Activated CD4-positive, alpha-beta T cell treated with anti-CD3 and anti-CD28 coated beads, Interleukin-2, Interleukin-6, amounts not matched to agents 100 ng/mL and 50 ng/mL, durations not matched to agents 16 hours and 8 hours (primary cell): ENCODE measurements at places on chromosomes 1 and 21.

GRCh38 chr1:213678753-213679152, 309.0 kb upstream of the PROX1 start:
- DNase-seq = no peak

DNA sequence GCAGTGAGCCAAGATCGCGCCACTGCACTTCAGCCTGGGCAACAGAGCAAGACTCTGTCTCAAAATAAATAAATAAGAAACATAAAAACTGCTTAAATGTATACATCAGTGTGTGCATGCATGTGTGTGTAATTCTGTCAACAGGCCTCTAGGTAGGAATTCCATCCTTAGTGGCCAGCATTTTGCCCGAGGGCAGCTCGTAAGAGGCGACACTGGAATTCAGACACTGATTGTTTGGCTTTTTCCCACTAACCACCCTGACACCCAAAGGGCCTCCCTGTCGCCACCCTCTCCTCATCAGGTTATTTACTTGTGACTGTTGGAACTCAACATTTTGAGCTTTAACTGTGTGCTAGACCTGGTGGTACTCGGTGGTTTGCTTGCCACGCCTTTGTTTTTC, 64.0 kb upstream of the KIF1B start:
- DNase-seq = no peak

DNA sequence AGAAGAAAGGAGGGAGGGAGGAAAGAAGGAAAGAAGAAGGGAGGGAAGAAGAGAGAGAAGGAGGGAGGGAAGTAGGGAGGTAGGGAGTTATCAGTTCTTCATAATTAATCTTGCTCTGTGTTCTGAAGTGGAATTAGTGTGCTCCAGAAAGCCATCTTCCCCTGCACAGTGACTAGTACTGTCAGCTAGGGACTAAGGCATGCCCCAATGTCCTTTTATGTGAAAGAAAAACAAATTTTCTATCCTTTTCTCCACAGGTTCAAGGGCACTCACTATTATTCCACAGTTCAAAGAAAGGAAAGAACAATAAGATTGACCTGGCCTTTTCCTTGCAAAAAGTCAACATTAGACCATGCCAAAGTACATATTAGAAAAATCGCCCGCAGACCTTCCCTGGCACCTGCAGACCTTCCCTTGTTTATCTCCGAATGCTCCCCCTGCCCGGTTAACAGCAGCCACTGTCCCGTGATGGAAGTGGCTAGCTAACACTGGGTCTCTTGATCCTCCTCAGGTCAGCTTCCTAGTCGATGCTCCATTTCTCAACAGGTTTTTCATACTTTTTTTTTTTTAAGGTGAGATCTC, 107.2 kb upstream of the EDEM3 start:
- no peak for DNase-seq

GRCh38 chr1:81800695-81801650, at the start of gene ADGRL2:
TSS of gene ADGRL2 (plus strand) at chr1:81800934. CDS start at chr1:81836985, 36,051 bp downstream.
- DNase-seq = peak; percentile 16

DNA sequence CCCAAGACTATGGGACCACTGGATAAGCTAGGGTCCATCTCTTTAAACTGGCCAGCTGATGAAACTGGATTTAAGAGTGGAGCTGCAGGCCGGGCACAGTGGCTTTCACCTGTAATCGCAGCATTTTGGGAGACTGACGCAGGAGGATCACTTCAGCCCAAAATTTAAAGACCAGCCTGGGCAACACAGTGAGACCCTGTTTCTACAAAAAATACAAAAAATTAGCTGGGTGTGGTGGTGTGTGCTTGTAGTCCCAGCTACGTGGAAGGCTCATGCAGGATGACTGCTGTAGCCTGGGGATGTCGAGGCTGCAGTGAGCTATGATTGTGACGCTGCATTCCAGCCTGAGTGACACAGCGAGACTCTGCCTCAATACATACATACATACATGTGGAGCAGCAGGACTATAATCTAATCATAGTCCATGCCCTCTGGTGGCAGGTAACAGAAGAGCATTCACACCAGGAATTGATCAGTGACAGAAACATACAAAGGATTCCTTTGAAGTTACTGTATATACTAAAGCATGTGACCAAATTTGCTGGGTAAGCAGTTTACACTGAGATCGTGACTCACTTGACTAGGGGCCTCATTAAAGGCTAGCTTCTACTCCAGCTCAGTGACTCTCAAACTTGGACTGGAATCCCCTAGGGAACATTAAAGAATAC, 101.5 kb upstream of the SLFNL1 start:
- DNase-seq = peak; percentile 34

DNA sequence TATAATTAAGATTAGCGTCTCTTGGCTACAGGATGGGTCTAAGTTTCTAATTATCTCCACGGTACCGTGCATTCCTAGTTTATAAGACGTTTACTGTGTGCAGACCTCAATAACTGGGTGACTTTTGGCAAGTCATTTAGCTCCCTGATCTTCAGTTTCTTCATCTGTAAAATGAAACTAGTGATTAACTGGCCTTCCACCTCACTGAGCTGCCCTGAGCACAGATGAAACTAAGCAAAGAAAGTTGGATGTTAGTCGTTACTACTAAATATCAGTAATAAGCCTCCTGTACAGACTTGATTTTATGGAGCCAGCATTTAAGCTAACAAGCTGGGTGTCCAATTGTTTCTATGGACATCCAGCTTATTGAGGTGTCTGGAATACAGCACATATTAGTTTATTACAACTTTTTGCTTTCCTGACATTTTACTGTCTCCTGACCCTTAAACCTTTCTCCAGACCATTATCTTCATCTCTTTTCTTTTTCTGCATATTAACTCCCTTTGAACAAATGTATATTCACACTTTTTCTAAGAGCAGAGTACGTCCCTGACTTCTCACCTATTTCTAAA, 1.1 kb downstream of the CR2 start:
- no peak for DNase-seq

GRCh38 chr1:90134175-90134955, 139.5 kb downstream of the ZNF326 start:
- no peak for DNase-seq

DNA sequence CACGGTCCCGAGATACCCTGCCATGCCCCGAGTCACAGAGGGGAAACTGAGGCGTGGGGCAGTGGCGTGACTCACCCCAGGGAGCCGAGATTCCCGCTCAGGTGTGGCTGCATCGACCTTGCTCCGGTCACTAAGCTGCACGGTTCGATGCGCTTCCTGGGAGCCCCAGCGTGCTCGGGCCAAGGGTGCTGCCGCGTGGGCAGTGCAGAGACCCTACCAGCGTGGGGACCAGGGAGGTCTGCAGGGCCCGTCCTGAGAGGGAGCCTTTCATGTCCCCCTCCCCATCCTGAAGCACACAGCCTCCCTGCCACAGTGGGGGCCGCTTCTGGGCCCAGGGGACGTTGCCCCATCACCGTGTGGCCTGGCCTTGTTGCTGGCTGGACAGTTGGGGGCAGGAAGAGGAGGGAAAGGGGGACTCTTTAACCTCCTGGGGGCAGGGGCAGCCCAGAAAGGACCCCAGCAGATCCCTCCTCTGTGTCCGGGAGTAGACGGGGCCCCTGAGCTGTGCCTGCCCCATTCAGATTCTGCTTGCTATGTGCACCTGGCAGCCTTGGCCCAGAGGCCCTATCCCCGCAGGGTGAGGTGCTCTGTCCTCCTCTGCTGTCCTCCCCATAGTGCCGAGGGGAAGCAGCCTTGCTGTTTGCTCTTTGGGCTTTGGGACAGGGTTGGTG, 52.3 kb downstream of the COL18A1 start:
- no peak for DNase-seq

- no peak for DNase-seq
These were observed 195.9 kb upstream of the GALNT2 start for GRCh38 chr1:229871078-229871676.

GRCh38 chr1:39668894-39669293, 3.0 kb downstream of the NT5C1A start:
- no peak for DNase-seq

DNA sequence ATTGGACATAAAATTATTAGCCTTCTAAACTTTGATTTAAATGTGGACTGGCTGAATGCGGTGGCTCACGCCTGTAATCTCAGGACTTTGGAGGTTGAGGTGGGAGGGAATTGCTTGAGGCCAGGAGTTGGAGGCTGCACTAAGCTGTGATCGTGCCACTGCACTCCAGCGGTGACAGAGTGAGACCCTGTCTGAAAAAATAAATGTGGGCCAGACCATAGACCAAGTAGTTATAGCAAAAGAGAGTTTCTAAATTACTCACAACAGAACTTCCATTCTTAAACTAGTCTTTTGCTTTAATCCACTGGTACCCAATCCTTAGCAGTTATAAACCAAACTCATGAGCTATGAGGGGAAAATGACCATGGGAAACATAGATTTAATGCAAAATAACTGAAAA, 35.2 kb downstream of the RAP1A start:
- peak; percentile 60 for DNase-seq

DNA sequence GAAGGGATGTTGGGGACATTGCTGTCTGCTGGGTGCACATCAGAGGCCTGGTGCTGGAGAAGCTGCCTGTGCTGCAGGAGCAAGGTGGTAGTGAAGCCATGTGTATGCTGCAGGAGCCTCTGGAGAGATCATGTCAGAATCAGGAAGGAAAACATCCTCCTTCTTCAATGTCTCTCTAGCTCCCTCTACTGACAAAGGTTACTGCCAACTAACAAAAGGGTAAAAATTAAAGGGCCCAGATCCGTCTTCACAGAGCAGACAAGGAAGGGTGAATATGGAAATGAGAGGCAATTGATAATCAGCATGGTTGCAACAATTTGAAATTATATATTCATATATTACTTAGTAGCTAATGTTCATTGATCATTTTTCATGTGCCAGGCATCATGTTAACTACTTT, 32.2 kb downstream of the FAM177B start:
- DNase-seq = peak; percentile 5

- DNase-seq = peak; percentile 3
These were observed 810 bp downstream of the ZBTB37 start for GRCh38 chr1:173869021-173869359.

- no peak for DNase-seq
These were observed 67.5 kb downstream of the IGSF21 start for GRCh38 chr1:18175051-18175450.

DNA sequence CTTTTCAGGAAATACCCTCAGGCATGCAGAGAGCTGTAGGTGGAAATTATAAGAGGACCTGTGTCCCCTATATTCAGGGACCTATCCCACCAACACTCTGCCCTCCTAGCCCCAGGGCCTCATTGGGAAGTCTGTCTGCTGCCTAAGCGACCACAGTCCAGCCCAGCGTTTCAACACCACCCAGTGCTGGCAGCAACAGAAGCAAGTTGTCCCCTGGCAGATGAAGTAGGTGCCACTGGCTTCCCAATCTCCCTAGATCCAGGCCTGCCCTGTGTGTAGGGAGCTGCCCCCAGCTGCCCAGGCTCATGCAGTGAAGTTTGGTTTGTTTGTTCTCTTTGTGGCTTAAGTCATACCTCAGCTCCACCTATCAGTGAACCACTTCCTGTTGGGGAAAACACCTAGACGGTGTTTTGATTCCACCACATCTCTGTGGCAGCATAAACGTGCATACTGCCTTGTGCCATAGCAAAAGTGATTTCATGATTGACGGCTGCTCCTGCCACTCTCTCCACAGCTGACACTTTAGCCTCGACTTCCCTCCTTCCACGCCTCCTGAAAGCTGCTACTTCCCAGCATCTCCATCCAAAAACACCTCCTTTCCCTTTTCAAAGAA, 8.1 kb upstream of the LEFTY1 start:
- DNase-seq = peak; percentile 90

DNA sequence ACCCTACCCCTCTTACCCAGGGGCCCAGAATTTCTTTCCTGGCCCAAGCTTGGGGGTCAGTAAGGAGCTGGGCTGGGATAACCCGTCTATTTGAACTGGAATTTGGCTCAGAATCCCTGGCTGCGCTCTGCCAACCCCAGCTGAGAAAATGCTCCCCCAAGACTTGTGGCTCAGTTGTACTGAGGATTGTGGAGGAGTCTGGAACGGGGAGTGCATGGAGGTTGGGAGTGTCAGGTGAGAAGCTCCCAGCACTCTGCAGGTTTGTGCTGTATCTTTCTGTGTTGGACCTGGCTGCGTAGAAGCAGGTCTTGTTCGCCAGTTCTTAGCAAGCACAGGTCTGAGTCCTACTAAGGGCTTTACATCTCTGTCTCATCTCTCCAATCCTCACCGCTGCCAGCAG, 1.6 kb downstream of the TCEA3 start:
- DNase-seq = no peak

DNA sequence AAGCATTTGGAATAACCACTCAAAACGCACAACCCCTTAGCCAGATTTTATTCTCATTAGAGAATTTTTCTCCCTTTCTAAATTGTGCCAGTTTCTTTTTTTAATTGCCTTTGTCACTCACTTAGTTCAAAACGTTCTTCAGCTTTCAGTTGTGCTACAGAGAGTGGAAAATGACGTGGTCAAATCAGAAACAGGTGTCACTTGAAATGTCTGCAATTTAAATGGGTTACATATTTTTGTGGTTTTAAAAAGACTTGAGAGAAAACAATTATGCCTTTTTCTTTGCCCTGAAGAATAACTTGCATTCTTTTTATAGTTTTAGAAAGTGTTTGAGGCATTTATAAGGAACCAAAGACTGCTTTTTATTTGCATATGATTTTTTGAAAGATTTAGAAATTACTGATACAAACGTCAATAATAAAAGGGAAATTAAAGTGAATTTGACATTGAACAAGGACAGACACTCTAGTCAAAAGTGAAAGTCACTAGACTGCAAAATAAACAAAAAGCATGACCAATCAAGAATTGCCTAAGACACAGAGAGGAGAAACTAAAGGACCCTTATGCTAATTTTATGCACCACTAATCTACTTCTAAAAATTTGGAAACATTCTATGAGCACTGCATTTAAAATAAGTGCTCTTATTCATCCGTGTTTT, 191.0 kb downstream of the TPR start:
- peak; percentile 13 for DNase-seq

GRCh38 chr1:38194472-38194871, 147.9 kb upstream of the POU3F1 start:
- DNase-seq = no peak

- no peak for DNase-seq
These were observed 8.5 kb downstream of the COLGALT2 start for GRCh38 chr1:184028854-184029623.

- DNase-seq = no peak
These were observed at the start of gene KIAA1614 for GRCh38 chr1:180912801-180913565. TSS of gene KIAA1614 (plus strand) at chr1:180912897. CDS start at chr1:180913244, 347 bp downstream.

- no peak for DNase-seq
These were observed 189.2 kb downstream of the CDC7 start for GRCh38 chr1:91689641-91690481.
